ENCODE measurements at places on chromosomes 11 and 22.
A peak's percentile ranks its signal among the peaks of the same experiment; 100 is the strongest.

GRCh38 chr11:122197066-122197987 is 81.3 kb upstream of the BLID start:
- DNase-seq, result no peak

- no peak for DNase-seq
These were observed 3.1 kb upstream of the PYGM start for GRCh38 chr11:64762674-64763525.

- DNase-seq, result no peak
These were observed 32.0 kb downstream of the TMEM123 start for GRCh38 chr11:102420547-102420946.

GRCh38 chr11:67996622-67997474 is 7.0 kb downstream of the UNC93B1 start:
- DNase-seq, result no peak

GRCh38 chr11:96156379-96156722 is 186.6 kb downstream of the MAML2 start:
- no peak for DNase-seq

- no peak for DNase-seq
These were observed 623 bp downstream of the NDUFS8 start for GRCh38 chr11:68031144-68031464.

DNA sequence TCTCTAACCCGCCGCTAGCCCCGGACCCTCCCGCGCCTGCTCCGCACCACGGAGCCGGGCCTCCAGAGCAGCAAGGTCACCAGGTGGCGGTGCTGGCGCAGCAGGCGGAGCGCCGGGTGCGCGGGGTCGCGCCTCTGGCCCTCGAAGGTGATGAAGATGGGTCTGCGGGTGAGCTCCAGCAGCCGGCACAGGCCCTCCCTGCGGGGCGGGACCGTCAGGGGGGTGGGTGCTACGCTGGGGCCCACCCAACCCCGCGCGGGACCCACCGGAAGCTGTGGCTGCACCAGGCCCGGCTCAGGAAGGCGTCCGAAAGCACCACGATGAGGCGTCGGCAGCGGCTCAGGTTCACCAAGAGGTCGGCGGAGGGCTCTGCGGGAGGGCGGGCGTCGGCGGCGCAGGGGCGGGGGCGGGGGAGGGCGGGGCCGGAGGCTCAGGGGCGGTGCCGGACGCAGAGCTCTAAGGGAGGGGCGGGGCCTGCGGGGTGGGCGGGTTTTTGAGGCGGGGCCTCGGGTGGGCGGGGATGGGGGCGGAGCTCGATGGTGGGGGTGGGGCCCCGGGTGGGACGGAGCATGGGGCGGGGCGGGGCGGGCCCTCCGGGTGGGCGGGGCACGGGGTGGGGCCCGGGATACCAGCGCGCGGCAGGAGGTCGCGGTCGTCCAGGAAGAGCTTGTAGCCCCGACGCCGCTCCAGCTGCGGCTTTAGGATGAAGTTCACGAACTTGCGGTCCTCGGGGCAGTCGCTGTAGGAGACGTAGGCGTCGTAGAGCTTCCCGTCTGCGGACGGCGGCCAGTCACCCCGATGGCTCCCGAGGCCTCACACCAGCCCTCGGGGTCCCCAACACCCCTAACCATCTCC is 7.8 kb downstream of the SIGIRR start:
- DNase-seq, result peak; percentile 98

- DNase-seq, result no peak
These were observed 267.3 kb upstream of the MPPED2 start for GRCh38 chr11:30853439-30853838.

DNA sequence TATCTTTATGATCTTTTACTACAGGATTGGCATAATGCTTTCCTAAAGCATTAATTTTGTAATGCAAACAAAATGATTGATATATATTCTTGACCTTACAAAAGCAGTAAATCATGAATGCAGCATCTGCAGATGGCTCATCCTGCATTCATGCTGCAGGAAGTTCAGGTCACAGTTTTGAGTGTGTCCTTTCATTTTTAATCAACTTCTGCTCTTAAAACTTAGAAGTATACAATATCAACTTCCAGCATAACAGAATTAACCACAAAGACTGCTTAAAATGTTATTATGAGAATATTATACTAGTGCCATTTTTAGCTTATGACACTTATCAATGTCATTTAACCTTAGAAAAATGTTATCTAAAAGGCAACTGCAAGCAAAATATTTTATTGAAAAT is 54.0 kb downstream of the SLC36A4 start:
- DNase-seq, result peak; percentile 8

DNA sequence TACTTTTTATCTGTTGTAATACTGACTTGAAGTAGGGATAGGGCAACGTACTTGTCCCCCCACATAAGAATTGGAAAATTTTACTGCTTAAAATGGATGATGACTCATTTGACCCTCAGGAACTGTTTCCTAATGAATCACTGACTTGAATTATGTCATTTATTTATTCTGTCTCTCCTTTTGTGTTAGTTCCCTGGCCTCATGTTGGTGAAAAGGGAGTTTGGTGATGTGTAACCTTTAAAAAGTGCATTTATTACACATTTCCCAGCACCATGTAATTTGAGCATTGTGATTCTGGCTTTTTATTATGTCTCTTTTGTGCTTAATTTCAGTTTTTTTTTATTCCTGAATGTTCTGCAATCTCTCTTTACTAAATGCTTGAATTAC is 20.3 kb upstream of the PGM2L1 start:
- DNase-seq, result no peak

DNA sequence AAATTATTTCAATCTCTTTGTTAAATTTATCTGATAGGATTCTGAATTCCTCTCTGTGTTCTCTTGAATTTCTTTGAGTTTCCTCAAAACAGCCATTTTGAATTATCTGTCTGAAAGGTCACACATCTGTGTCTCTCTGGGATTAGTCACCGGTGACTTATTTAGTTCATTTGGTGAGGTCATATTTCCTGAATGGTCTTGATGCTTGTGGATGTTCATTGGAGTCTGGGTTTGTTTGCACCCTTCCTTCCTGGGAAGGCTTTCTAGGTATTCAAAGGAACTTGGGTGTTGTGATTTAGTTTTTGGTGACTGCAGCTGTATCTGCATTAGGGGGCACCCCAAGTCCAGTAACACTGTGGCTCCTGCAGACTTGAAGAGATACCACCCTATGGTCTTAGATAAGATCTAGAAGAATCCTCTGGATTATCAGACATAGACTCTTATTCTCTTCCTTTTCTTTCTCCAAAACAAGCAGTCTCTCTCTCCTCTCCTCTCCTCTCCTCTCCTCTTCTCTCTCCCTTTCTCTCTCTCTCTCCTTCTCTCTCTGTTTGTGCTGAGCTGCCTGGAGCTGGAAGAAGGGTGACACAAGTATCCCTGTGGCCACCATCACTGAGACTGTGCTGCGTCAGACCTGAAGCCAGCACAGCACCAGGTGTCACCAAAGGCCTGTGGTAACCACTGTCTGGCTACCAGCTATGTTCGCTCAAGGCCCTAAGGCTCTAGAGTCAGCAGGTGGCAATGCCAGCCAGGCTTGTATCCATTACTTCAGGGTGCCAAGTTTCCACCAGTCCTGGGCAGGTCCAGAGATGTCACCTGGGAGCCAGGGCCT is 3.3 kb upstream of the HEPN1 start:
- DNase-seq, result no peak

- DNase-seq, result no peak
These were observed 48.7 kb downstream of the IGLL1 start for GRCh38 chr22:23531283-23531956.

- DNase-seq, result no peak
These were observed 120.8 kb upstream of the SLC5A12 start for GRCh38 chr11:26842478-26843282.

GRCh38 chr11:102639656-102640055 is 14.5 kb upstream of the MMP20 start:
- no peak for DNase-seq

DNA sequence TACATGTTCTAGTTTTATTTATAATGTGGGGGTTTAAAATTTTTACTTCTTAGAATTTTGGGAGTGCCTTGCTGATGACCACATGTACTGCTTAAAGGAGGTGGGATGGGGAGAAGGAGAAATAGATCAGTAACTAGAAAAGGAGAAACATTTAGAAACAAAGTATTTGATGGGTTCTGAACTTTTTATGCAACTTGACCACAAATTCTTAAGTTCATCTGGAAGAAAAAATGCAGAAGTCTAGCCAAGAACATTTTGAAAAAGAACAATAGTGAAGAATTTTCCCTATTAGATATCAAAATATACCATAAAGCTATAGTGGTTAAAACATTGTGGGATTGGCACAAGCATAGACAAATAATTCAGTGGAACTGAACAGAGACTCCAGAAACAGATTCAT is 73.3 kb upstream of the AMPD3 start:
- DNase-seq, result no peak

DNA sequence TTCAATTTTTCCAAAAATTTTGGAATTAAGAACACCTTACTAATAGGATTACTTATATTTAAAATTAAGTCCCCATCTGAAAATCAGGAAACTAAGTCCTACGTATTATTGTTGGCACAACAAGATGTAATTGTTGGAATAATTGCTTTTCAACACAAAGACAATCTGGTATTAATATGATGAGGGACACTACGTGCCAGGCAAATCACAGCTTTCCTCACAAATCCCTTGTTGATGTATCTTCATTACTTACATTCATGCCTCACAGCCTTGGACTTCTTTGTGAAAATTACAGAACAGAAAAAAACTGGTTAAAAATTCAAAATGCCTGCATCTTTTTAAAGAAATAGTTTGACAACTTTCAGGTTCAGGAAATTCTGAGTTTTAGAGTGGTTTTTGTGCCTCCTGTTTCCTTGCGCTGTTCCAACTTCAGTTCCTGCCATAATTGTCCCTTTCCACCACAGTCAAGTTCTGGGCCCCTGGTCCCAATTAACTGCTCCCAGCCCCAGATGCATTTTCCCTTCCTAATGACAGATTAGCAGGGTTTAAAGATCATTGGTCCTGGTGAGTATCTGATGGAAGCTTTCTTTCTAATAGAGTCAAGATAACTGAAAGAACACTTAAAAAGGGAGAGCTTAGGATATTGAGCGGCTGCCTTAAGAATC is 23.3 kb upstream of the CCDC34 start:
- DNase-seq, result no peak

DNA sequence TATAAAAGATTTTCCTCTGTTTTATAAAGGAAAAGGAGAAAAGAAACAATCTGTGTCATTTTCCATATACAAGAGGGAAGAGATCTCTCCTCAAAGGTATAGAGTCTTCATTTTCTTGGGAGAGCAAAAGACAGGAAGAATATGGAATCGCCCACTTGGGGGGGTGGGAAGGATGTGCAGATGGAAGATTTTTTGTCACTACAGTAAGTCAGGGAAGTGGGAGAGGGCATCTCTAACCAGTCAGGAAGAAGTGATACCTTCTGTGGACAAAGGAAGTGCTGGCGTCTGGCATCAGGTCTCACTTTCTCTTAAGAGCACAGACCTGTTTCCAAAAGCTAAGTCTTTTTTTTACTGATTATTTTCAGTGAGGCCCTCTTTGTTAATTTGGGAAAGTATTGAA is 1.4 kb downstream of the PRR14L start:
- DNase-seq, result no peak

DNA sequence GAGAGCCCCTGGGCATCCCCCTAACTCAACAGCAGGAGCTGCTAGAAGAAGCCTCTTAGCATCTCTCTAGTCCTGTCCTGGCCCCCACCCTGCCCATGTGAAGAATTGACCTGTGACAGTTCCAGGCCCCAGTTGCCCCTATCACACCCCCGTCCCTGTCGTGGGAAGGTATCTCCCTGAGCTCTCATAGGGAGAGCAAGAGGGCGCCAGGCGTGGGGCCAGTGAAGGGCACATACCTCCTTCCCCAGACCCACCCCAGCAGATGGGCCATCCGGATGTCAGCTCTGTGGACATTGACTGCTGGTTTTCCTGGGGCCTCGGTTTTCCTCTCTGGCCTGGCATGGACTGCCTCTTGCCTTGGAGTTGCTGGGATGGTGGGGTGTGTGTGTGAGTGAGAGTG is 29.5 kb downstream of the CD82 start:
- no peak for DNase-seq

- peak; percentile 51 for DNase-seq
These were observed at the start of gene APOBEC3H for GRCh38 chr22:39097098-39098020. Gene APOBEC3H (plus strand): TSS chr22:39097244. CDS start chr22:39100279, 3,035 bp downstream.

- DNase-seq, result no peak
These were observed 347.9 kb downstream of the TTC28 start for GRCh38 chr22:28331695-28332094.

- DNase-seq, result no peak
These were observed 49.0 kb upstream of the TTC12 start for GRCh38 chr11:113265362-113265761.

DNA sequence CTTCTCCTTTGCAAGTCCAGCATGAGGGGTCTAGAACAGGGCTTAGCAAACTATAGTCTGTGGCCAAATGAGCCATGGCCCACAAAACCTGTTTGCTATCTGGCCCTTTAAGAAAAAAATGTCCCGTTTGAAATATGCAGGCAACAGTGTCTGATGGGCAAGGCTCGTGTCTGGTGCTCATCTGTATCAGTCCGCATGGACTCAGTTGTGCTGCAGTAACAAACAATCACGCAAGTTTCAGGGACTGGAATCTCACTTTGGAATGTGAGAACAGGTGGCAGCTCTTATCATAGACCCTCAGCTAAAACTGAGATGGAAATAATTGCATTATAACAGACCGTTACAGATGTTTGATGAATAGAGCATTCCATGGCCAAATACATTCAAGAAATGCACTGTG is 19.1 kb upstream of the PVALB start:
- no peak for DNase-seq

DNA sequence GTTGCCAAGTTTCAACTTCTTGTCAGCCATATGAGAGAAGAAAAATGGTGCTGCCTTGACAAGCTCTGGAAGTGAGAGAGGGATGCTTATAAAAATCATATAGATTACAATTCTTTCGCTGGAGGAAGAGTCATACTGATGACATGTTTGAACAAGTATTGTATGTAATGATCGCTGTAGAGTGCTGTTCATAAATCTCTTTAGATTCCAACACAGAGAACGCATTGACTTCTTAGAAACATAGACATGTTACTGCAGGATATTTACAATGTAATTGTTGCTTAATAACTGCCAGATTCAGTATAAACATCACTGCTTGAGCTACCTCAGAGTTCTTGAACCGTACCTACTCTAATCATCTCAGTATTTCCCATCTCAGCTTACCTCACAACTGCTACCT is 571.6 kb downstream of the LUZP2 start:
- no peak for DNase-seq

Data from GM20000 (cell line).